ENCODE measurements at places on chromosomes 3 and 15.

- DNase-seq = no peak
Measured at GRCh38 chr3:183038221-183038620, 57.9 kb upstream of the DCUN1D1 start.

DNA sequence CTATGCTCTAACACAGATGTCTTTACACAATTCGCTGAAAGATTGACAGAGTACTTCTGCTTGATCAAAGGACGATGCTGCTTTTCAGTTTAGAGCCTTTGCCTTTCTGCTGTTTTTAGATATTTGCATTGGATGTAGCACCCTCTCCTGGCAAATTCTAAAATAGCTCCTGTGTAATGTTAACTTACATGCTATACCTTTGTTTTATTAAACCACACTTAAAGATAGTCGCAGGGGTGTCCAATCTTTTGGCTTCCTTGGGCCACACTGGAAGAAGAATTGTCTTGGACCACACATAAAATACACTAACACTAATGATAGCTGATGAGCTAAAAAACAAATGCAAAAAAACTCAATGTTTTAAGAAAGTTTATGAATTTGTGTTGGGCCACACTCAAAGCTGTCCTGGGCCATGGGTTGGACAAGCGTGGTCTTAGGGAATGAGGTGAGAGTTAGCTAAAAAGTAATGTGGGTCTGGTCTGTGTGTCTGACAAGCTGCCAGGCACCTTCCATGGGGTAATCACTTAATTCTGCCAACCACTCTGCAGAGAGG is 62.9 kb downstream of the ATG7 start:
- DNase-seq = peak; percentile 36

- DNase-seq = no peak
Measured at GRCh38 chr3:195209083-195209846, 61.7 kb downstream of the XXYLT1 start.

GRCh38 chr3:31173118-31173718 is 278.8 kb upstream of the GADL1 start:
- DNase-seq = no peak

DNA sequence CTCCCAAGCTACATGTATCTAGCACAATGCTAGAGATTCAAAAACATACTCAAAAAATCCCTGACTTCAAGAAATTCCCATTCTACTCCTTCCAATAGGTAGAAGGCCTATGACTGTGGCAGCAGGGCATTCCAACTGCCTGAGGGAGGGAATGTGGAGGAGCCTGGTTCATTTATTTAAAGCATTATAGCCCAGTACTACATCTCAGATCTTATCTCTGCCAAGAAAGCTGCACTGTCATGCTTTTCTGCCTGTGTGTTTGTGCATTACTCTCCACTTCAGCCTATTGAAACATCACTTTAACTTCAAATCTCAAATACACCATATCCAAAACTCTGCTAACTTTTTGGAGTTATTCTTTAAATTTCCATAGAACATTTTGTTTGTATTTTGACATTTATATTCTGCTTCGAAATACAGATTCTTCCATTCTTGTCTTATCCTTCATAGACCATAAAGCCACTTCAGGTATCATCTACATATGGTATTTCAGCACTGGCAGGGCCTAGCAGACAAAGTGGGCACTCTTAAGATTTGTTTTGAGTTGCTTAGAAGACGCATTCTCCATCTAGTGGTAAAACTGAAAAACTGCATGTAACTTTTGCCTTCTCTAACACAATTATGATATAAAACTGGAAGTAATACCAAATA is 59.1 kb upstream of the NEDD4 start:
- DNase-seq = peak; percentile 43

DNA sequence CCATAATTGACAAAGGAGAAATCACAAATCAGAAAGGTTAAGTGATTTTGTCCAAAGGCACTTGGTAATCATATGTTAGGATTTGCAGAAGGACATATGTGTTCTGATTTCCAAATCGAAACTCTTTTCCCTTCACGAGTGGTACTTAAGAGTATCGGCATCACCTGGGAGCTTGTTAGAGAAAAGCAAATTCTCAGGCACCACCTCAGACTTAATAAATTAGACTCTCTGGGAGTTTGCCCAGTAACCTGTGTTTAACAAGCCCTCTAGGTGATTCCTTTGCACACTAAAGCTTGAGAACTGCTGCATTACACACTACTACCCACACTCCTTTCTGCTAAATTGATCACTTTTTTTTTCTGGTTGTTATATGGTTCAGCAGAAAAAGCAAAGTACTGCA is 116.2 kb downstream of the SERPINI1 start:
- DNase-seq = no peak

DNA sequence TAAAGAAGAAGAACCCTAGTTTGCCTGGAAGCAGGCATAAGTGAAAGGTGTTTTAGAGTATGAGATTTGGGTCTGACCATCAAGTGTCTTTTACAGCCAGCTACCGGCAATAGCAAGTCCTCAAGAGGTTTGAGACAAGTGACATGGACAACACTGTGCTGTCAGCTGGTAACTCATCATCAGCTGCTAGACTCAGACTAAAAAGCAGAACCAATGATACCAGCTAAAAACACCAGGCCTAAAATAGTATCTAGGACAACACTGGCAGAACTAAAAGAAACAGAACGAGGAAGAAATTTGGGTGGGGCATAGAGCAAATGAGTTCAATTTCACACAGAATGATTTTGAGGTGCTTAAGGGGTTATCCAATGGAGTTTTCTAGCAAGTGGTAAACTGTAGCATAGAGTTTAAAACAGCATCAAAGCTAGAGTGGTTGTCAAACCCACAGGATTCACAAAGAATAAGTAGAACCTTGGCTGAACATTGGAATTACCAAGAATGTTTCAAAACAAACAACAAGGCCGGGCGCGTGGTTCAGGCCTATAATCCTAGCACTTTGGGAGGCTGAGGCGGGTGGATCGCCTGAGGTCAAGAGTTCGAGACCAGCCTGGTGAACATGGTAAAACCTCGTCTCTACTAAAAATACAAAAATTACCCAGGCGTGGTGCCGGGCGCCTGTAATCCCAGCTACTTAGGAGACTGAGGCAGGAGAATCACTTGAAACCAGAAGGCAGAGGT is 3.9 kb downstream of the CIAO2A start:
- no peak for DNase-seq

DNA sequence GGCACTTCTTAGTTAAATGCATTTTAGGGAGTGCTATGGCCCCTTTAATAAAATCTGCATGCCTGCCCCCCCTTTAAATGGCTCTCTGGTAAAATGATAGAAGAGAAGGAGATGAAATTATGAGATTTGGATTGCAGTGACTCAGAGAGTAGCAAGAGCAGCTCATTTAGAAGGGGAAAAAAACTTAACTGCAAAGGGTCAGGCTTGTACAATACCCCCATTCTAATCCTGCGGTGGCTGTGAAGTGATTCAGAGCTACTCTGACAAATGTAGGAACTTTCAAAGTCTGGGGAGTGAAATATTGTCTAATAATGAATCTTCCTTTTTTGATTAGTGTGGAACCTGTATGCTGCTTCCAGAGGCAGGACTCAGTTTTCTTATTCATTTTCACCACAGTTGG is 44.1 kb upstream of the TBC1D23 start:
- no peak for DNase-seq

- no peak for DNase-seq
Measured at GRCh38 chr3:108564564-108564963, 24.7 kb downstream of the CIP2A start.

DNA sequence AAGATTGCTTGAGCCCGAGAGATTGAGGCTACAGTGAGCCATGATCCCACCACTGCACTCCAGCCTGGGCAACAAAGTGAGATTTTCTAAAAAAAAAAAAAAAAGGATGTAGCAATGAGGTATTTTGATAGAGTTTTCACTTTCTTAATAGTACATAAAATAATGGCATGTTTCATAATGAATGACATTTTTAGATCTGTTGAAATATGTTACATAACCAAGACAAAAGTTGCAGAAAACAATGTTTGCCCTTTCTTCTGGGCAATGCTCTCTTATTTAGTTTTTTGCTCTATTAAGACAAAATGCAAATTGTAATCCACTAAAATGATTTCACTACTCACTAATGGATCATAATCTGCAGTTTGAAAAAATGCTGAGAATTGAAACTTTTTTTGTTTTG is 4.4 kb upstream of the MAPK6 start:
- no peak for DNase-seq

DNA sequence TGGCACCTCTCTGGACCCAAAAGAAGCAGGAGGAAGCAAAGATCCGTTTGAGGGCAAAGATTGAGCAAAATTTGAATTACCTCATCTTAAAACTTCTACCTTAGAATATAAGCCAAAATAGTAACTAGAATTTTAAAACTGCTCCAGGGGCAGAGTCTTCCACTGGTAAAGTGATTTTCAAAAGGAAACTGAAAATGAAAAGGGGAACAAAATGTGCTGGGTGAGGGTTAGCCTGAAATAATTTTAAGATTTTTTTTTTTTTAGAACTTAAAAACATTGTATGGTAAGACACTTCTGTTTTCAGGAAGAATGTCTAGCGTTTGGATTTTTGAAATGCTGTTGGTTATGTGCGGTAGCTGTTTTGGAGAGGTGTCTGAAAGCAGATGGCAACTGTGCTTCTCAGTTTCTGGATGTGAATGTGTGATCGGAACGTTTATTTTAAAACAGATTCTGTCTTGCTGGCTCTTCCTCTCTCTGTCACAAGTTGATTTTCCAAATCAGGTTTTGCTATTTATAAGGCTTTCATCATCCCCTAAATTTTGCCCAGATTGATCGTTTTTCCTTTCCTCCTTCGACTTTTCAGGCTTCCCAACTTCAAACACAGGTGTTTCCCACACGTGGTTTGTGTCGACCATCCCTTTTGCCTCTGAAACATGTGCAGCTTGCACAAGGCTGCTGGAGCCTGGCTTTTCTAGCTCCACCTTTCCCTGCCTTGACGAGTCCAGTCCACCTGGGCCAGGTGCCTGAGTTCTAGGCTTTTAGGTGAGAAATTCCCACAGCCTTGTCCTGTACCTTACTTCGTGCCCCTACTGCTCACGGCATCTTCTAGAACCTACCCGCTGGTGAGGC is 3.3 kb downstream of the LRRK1 start:
- DNase-seq = no peak

DNA sequence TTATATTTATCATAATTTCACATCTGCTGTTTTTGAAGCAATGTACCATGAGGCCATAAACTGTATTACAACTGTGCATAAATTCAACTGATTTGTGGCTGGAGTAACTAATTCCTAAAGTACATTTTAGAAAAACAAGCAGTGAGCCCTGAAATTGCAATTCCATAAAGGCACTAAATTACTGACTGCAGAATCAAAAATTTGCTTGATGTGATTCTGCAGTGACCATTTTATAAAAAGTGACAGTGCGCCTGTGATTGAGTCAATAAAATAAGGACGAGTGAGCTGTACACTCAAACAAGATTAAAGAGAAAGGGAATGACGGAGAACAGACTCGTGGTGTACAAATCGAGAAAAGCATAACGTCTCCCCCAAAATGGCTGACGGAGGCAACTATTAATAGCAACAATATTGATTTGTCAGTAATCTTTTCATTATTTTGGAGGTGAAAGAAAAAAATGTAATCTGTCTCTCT is 121.4 kb upstream of the MEIS2 start:
- no peak for DNase-seq

DNA sequence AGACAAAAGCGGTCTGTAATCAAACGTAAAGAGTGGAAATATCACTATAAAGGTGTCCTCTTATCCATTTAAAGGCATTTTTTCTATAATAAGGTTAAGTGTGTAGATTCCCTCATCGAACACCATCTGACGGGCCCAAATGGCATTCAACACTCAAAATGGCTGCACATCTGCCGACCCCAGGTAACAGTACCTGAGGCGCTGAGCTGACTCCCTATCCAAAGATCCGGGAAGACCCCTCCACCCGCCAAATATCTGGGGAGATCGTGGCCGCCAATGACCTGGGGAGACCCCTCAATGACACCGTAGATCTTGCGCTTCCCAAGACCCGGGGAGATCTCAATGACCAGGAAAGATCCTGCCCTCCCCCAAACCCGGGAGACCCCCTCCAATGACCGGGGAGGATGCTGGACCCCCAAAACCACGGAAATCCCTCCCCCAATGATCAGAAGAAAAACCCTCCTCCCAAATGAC is 476 bp downstream of the IP6K2 start:
- peak; percentile 25 for DNase-seq

DNA sequence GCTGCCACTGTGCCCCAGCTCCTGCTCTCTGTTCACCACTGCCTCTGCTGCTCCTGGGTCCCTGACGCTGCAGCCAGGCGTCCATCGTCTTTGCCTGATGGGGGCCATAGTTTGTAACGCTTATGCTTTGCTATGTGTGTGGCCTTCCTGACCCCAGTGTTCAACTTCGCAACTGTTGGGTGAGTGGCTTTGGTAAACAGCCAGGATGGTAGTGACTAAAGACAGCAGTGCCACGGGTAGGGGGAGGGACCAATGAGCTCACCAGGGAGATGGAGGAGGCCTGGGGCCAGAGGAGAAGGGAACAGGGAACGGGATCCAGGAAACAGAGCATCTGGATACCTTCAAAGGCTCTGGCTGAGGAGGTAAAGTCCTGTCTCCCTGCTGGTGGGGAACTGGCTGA is 75.9 kb upstream of the ALDH1L1 start:
- no peak for DNase-seq

GRCh38 chr15:28132524-28133275 is 33.6 kb upstream of the OCA2 start:
- DNase-seq = no peak

Measured in central memory CD4-positive, alpha-beta T cell (primary cell).